ENCODE measurements at places on chromosomes 3 and 15. TPM values are rescaled to one million over a fixed set of nuclear protein-coding genes. Genes with fewer than 3 reads are reported as not detected.
A peak's percentile ranks its signal among the peaks of the same experiment; 100 is the strongest.

GRCh38 chr3:194075088-194075615, 60.8 kb upstream of the HES1 start:
- no peak for DNase-seq

GRCh38 chr3:33648793-33649192, 69.3 kb downstream of the CLASP2 start:
- DNase-seq = no peak

DNA sequence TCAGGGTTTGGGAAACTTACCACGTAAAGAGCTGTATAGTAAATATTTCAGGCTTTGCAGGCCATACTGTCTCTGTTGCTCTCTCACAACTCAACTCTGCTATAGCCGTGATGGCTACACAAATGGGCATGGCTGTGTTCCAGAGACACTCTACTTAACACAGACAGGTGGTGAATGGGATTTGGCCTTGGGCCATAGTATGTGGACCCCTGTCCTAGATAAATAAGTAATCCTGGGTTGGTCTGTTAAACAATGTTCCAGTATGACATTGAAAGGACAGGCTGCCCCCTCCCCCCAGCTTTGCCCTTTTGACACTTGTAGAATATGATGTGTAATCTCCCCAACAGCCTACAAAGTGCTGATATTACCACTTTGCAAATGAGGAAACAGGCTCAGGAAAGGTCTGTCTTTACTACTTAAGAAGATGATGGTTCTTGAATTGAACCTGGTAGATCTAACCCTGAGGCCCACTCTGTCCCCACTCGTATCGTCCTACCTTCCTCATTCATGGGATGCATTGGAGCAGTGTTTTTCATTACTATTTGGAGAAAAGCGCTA, 38.4 kb downstream of the SLCO3A1 start:
- no peak for DNase-seq

DNA sequence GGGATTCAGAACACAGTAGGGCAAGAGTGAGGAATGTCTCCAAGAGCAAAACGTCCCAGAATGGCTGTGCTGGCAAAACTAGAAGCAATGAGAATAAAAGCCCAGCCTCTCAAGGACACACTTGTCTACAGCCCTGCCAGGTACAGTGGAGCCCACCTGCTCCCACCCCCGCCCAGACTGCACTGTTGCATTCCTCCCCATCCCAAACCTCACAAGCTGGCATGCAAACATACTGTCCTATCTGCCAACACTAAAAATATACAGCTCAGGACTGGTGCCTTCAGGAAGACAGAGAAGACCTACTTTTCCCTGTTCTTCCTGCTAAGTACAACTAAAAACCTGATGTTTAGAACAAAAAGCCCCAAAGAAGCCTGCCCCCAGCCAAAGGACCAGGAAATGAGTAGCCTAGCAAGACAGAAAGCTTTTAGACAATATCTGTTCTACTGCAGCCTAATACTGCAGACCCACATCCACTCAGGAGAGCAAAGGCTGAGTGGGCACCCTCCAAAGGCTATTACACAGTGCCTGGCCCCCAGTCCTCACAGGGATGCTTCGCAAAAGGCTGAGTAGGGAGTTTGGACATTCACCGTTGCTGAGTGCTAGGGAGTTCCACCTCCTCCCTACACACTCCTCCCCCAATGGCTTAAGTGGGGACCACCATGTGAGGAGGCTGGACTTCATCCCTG, 13.5 kb downstream of the OCA2 start:
- DNase-seq = no peak

DNA sequence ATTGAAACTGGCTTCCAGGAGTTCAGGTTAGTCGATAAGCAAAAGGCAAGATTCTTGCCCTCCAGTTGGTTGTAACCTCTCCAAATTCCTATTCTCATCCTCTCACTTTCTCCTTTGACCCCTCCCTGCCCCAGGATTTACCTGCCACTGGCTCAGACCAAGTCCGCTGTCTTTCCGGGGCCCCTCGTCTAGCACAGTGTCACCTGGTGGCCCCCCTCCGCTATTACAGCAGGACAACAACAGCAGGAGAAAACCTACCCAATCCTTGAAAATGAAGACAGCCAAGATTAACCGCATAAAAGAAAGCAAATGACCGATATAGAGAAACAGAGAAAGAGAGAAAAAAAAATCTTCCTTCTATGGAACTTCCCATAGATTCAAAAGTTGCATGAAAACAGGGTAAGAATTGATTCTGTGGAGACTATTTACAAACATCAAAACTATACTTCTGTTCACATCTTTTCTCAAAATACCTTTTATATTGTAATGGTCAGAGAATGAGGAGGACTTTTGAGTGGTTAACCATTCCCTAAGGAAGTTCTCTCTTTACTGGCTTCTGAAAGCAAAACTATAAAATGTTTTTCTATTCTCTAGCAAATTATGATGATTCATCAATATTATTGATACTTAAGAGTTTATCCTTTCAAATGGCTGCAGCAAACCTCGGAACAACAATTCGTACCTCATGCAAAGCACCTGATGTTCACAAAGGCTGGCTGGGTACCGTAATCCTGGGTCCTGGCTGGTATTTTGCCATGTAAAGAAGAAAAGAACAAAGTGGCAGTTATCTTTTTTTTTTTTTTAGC, 10.0 kb upstream of the ST8SIA2 start:
- no peak for DNase-seq

GRCh38 chr15:63724760-63725159, 109.0 kb downstream of the HERC1 start:
- no peak for DNase-seq

DNA sequence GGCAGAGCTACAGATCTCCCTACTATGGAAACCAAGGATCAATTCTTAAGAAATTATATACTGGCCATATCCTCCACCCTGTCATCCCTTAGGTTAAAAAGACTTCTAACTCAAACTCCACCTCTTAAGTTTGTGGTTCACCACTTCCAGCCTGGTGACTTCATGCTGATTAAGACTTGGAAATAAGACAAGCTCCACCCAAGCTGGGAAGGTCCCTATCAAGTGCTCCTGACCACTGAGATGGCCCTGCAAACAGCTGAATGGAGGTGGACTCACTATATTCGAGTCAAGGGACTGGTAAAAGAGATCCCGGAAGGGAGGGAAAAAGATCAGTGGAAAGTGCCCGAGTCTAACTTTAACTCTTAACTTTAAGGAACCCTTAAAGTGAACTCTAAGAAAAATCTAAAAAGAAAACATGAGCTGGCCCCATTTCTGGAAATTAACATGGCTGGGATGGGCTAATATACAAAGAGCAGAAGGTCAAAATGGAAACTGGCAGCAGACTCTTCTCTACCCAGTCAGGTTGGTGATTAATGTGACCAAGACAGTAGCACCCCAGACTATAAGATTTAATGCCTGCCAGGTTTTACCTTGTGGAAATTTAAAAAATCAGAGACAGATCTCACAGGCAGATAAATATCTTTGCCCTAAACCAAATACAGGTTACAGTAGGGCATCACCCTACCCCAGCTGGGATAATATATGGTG, 43.9 kb downstream of the PPCDC start:
- DNase-seq = peak; percentile 35

- no peak for DNase-seq
These were observed 38.8 kb downstream of the EOGT start for GRCh38 chr3:68974711-68975110.

- DNase-seq = no peak
These were observed 7.6 kb upstream of the MFSD1 start for GRCh38 chr3:158794206-158794605.

DNA sequence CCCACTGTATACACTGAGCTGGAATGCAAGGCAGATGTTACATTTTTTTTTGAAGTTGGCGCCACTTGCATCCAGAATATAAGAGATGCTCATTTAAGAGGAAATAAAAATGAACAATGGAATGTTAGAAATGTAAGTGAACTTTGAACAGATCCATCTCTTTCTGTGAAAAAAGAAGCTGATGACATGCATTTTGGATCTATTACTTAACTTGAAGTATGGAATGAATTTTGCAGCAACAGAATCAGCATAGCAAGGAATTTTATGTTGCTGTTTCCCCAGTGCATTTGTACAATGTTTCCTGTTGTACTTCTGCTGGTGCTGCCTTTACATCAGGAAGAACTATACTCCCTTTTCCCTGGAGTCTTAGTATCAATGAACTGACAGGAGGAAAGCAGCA, 178.2 kb downstream of the LSAMP start:
- no peak for DNase-seq

DNA sequence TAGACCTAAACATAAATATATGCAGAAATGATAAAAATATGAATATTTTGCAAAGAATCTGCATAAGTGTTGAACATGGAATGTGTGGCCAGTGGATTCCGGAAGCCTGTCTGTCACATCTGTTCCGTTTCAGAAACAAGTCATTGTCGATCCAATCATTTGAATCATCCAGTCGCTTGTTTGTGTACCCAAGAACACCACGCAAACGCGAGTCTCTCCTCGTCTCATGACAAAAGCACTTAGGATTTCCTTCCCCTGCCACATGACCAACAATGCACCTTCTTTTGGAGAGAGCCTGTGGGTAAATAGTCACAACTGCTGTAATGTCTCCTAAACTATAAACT, 80.2 kb downstream of the FMN1 start:
- DNase-seq = no peak

- no peak for DNase-seq
These were observed 1030.0 kb downstream of the TBL1XR1 start for GRCh38 chr3:176167272-176167671.

GRCh38 chr3:183151086-183151485, 11.4 kb downstream of the LAMP3 start:
- no peak for DNase-seq

GRCh38 chr15:56901931-56902330, 16.5 kb upstream of the TCF12 start:
- DNase-seq = no peak

GRCh38 chr15:92970656-92971055, 70.5 kb downstream of the CHD2 start:
- no peak for DNase-seq

DNA sequence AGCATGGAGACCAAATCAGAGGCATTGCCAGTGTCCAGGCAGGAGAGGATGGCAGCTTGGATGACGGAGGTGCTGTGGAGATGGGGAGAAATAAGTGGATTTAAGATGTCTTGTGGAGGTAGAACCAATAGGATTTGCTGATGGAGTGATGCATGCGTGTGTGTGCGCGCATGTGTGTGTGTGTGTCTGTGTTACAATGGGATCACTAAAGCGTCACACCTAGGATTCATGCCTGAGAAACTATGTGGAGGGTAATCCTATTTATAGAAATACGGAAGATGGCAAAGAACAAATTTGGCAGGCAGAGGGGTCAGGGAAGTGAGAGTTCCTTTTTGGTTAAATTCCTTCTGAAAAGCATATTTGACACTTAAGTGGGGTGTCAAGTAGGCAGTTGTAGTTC, 64.8 kb upstream of the ARL8B start:
- no peak for DNase-seq

GRCh38 chr15:56869573-56869972, 48.9 kb upstream of the TCF12 start:
- no peak for DNase-seq

DNA sequence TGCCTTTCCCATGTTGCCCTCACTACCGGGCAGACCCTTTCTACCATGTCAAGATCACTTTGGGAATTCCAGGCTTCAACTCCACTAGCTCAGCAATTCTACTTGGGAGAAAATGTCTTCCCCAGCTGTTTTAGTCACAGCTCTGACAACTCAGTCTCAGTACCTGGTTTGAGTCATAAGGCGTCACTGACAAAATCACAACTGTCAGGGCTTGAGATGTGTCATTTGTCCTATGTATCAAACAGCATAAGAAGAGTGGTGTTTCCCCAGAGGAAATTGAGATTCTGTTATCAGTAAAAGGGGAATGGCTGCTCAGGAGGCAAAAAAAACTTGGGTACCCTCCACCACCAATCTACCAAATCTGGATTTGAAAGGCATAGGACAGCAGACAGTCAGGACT, 594.9 kb upstream of the SUCLG2 start:
- no peak for DNase-seq

DNA sequence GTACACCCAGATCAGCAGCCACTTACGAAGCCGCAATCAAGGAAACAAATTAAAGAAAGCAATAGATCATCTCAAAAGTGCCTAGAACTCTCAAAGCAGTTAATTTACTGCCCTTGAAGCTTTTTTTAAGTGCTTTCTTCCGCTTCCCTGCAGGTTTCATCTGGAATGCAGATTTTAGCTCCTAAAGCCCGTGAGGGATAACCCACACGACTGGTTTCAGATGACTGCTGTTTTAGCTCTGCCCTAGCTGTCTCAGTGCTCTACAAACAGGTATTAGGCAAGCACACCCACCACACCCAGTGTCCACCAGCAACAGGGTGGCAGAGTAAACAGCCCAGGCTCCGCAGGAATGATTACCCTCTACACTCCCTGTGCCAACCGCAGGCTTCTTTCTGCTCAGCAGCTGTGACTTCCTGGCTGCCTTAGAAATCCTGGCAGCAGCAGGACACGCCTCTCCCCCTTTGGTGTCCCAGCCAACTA, 126.0 kb downstream of the FMN1 start:
- DNase-seq = no peak

DNA sequence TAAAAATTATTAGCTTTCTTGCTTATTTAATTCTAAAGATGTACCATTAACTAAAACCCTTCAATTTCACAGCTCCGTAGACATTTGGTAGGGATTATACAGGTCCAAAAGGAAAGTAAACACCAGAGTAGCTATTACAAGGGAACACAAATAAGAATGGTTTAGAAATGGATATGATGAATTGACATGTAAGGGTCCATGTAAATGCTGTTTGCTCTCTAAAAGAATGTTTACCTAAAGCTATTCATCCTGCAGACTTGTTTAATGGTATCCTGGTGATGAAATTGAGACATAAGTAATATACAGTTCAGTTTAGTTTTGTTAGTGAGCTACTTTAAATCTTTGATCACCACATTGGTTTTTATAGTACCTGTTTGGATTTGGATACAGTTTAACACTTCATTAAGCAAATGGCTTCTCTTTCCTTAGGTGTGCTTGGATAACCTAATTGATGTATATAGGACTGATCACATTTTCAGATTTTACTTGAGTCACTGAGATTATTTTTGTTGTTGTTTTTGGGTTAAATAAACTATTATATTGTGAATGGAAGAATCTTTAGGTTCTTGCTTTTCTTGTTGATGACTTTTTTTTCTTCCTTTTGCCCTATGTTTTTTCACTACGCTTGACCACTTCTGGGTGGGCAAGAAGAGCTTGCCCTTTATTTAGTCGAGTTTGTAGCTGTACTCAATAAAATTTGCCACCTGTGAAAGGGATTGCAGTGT, 115.4 kb downstream of the TCF12 start:
- no peak for DNase-seq

- no peak for DNase-seq
These were observed 865.7 kb downstream of the EPHA3 start for GRCh38 chr3:89973156-89973555.

EIF4E3 gene
- total RNA-seq = 29.7 TPM

GOLGA8B gene
- 163 TPM for total RNA-seq

C3orf85 gene
- not detected for total RNA-seq

LIPH gene
- not detected for total RNA-seq

IFT57 gene
- total RNA-seq = 25.5 TPM

GOLGA8G gene
- not detected for total RNA-seq

ROBO2 gene
- not detected for total RNA-seq

CD200R1L gene
- not detected for total RNA-seq

EFCC1 gene
- not detected for total RNA-seq

FAM162A gene
- total RNA-seq = 194 TPM

RBP2 gene
- total RNA-seq = not detected

FRMD5 gene
- total RNA-seq = 0.93 TPM

PAK6 gene
- total RNA-seq = 0.29 TPM

CLDN16 gene
- not detected for total RNA-seq

EIF3J gene
- total RNA-seq = 78.0 TPM

Data from activated naive CD4-positive, alpha-beta T cell treated with anti-CD3 and anti-CD28 coated beads, Interleukin-2, amount 50 U/mL, for 72 hours (primary cell).